ENCODE measurements at places on chromosomes 16 and 17. TPM values are rescaled to one million over a fixed set of nuclear protein-coding genes. Genes with fewer than 3 reads are reported as not detected.
A peak's percentile ranks its signal among the peaks of the same experiment; 100 is the strongest.

Gene BCL6B
- polyA plus RNA-seq = 20.6 TPM

Gene FOXN1
- polyA plus RNA-seq = not detected

Gene KRT33A
- not detected for polyA plus RNA-seq

- no peak for DNase-seq
Measured at GRCh38 chr16:54241525-54241924, 45.1 kb downstream of the IRX3 start.

DNA sequence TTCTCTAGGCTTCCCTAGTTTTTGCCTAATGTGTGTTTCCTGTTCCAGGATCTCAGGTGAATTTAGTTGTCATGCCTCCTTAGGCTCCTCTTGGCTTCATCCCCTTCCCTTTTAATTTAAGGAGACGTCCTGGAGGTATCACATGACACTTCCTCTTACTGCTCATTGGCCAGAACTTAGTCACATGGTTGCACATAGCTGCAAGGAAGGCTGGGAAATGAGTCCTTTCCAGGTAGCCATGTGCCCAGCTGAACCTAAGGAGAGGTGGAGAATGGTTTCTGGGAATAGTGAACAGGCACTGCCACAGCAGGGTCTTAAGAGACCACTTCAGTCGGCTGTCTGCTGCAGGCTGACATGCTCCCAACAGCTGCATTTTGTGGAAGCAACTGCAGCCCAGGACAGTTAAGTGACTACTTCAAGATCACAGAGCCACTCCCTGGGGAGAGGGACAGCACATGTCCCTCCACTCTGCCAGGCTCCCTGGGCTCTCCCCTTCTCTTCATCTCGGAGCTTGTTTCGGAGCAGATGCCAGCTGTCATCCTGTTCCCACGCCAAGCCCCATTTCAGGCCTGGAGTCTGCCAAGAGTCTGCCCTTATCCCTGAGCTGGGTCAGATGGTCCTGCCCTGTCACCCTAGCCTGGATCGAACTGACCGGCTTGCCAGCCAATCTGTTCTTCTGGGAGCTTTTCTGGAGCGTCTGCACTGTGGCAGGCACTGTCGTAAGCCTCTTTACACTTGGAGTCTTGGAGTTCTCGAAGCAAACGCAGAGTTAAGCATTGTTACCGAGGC, 81.4 kb upstream of the FOXF1 start:
- no peak for DNase-seq

- no peak for DNase-seq
Measured at GRCh38 chr17:27952366-27952765, 59.2 kb upstream of the LYRM9 start.

GRCh38 chr17:15388356-15389041, 47.1 kb upstream of the TEKT3 start:
- DNase-seq = no peak

DNA sequence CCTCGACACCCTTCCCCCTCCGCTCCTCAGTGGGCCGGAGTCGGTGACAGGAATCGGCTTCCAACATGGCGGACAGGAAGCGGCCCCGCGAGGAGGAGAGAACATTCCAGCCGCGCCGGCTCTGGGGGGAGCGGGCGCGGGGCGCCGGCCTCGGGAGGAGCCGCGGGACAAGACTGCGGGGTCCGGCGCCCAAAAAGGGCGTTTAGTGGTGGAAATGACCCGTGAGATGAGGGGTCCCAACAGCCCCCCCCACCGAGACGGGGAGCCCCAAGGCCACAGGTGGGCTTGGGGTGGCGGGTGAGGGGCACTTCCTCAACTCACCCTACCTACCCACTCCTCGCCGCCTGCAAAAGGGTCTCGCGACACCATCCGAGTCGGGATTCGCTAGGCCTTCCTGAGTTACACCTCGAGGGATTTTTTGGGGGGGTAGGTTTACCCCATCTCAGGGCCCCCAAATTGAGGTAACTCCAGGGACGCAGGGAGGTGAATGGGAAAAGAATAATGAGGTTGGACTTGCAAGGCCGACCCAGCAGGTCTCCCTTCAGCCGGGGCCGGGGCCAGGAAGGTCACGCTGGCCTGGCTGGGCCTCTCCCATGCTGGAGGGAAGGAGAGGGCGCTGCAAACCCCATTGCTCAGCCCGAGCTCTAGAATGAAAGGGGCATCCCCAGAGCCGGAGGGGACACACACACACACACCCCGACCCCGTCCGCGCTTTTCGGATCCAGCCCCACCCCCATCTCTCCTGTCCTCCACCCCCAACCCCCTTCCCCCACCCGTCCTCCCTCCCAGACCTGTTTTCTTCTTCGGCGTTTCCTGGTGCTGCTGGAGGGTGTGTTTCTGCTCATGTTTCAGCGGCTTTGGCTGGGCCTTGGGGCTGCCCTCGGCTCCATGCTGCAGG, 707 bp downstream of the NUFIP2 start:
- DNase-seq = peak; percentile 42

Measured in muscle of arm (tissue), 14 donors.